ENCODE measurements at places on chromosomes 1 and 21.
A peak's percentile ranks its signal among the peaks of the same experiment; 100 is the strongest.

DNA sequence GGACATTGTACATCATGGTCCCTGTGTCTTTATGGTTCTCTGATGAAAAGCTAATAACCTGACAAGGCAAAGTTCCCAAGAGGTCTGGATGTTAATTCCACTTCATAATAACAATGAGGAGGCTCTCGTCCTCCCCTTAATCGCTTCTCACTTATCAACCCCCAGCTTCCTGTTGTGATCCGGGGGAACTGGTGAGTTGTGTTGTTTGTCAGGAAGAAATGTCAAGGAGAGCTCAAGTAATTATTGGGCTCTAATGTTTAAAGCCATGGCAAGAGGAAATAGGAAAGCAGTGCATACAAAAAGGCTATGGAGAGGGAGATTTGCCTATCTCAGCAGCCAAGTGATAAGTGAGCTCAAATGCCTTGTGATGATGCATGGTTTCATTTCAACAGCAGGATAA, 42.8 kb upstream of the RASAL2 start:
- no peak for DNase-seq

GRCh38 chr1:11207898-11208611, 18.9 kb downstream of the ANGPTL7 start:
- DNase-seq = no peak

GRCh38 chr1:166999500-167000055, 10.5 kb downstream of the MAEL start:
- no peak for DNase-seq

DNA sequence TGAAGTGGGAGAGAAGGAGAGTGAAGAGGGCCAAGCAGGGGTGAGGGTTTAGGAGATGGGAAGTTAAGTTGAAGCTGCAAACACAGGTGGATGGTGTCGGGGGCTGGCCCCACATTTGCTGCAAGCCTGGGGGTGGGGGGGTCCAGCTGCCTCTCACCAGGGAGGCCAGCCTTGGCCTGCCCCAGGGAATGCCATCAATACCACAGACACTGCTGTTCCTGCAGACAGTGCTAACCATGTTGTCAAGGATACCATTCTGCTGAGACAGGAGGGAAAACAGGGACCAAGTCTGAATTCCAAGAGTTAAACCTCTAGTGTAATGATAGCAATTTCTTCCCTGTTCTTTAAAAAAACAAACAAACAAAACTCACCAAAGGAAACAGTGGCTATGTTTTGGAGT, 8.0 kb downstream of the MECR start:
- no peak for DNase-seq

DNA sequence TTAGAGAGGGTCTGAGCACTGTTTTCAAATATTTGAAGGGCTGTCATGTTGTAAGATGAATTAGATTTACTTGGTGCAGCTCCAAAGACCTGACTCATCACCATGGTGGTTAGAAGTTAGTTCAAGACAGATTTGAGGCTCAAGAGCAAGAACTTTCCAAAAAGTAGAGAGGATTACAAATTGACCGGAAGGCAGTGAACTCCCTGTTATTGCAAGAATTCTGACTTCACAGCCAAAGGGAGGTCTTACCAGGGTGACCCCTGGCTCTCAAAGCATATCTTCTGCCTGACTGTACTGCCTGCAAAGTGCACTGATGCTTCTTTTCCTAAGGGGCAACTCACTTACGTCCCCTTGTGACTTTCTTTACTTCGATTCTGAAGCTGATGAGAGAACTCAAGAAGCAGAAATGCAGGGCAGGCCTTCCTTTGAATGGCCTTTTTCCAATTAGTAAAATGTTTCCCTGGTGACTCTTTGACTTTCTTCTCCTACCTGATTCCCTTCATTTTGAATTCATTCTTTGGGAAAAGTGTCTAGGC, 86.4 kb downstream of the NAV1 start:
- peak; percentile 77 for DNase-seq

- no peak for DNase-seq
Measured at GRCh38 chr1:110094931-110095654, 17.1 kb upstream of the UBL4B start.

DNA sequence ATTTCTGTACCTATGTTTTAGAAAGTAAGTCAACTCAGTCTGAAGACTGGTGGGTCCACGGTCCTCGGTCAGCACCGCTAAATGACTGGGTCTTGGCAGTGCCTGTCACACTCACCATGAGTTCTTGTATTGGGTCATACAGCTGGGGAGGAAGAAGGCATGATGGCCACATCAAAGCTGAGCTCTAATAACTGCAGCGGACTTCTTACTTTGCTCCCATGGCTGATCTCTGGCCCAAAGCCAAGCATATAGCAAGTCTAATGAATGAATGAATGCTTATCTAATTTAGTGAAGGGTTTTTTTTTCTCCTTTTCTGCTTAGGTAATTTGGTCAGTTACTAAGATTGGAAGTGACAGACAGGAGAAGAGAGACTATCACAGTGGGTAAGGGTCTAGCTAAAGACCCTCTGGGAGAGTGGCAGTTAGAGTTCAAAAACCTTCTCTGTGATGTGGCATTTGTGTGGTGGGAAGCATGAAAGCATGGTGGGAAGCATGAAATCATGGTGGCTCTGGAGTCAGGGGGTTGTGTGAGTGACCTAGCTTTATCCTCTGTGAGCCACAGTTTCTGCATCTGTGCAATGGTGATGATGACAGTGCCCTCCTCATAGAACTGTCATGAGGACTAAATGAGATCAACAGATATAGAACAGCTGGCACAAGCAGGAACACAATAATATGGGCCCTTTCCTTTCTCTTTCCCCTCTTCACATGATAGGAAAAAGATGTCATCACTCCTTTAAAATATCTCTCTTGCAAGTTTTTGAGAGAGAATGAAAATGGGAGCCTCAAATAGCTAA, 78.9 kb upstream of the JAK1 start:
- no peak for DNase-seq

GRCh38 chr21:39348040-39348354, 891 bp downstream of the HMGN1 start:
- no peak for DNase-seq
